Activated T-helper 9 cell treated with anti-CD3 and anti-CD28 coated beads, Interleukin-2, amount 50 U/mL, for 16 hours (primary cell): ENCODE measurements at places on chromosomes 7 and 10.

GRCh38 chr10:14736600-14737081 is 38.1 kb downstream of the FAM107B start:
- no peak for DNase-seq

GRCh38 chr7:65800890-65801341 is 72.0 kb upstream of the VKORC1L1 start:
- DNase-seq = no peak

- no peak for DNase-seq
Measured at GRCh38 chr10:65892284-65892683, 1033.6 kb upstream of the LRRTM3 start.

- DNase-seq = no peak
Measured at GRCh38 chr10:3693698-3694080, 91.3 kb downstream of the KLF6 start.

DNA sequence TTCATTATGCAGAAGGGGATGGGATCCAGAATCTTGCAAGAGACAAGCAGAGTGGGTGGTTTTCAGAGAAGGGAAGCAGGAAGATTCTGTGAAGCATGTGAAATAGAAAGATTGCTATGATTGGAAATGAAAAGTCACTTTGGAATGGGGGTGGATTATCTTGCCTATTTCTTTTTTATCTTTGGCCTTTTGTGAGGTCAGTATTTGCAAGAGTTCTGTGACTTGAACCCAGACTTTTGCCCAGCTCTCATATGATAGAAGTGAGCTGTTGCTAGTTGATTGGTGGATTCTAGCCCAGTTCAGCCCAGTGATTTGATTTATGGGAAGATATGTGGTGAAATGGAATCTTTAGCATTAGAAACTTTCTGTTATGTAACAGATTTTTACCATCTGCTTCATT is 17.1 kb downstream of the ENTPD7 start:
- no peak for DNase-seq

DNA sequence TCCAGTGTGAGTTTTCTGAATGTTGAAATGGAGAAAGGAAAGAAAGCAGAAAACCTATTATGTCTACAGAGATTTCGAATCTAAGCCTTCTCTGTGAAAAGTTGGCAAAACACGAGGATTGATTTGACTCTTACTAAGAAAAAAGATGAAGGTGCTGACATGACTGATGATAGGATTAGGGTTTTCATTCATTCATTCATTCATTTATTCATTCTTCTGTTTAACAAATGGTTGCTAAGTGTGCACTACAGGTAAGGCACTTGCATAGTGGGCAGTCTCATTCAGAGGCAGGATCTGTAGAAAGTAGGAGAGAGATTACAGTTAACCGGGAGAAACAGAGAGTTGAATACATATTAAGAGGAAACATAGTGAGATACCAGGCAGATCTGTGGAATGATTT is 137.1 kb downstream of the ZNF365 start:
- no peak for DNase-seq

- DNase-seq = peak; percentile 61
Measured at GRCh38 chr7:74061840-74062539, 21.6 kb upstream of the LIMK1 start.

DNA sequence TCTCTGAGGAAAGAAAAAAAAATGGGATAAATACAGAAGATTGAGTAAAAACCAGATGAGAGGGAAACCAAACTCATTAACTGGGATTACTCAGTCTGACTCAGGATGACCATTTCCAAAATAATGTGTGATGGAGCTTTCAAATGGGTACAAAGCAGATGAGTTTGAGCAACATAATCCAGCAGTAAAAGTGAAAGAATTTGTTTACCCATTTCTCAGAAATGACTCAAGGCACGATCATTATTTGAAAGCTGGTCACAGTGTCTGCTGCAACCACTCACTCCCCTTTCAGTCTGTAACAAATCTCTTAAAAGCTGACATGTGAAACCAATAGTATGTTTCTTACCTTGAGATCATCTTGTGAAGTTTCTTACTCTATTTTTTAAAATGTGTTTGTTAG is 104.7 kb upstream of the KLF14 start:
- DNase-seq = no peak

DNA sequence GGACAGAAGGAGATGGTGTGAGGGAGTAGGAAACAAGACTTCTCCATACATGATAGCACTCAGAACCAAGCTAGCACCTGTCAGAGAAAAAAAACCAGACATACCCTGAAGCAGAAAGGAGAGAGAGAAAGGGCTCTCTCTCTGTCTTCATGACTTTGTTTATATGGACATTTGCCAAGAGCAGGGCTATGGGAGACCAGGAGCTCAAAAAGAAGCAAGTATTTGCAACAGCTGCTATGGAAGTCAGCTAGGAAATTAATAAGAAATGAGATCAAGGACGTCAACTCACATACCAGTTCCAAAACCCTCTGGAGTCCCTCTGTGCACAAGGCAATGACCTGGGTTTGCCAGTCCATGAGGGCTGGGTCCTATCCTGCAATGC is 111.6 kb downstream of the SGMS1 start:
- DNase-seq = no peak

GRCh38 chr7:17940951-17941431 is 697 bp upstream of the SNX13 start:
- no peak for DNase-seq

GRCh38 chr10:69453795-69454194 is 2.5 kb downstream of the TSPAN15 start:
- no peak for DNase-seq

DNA sequence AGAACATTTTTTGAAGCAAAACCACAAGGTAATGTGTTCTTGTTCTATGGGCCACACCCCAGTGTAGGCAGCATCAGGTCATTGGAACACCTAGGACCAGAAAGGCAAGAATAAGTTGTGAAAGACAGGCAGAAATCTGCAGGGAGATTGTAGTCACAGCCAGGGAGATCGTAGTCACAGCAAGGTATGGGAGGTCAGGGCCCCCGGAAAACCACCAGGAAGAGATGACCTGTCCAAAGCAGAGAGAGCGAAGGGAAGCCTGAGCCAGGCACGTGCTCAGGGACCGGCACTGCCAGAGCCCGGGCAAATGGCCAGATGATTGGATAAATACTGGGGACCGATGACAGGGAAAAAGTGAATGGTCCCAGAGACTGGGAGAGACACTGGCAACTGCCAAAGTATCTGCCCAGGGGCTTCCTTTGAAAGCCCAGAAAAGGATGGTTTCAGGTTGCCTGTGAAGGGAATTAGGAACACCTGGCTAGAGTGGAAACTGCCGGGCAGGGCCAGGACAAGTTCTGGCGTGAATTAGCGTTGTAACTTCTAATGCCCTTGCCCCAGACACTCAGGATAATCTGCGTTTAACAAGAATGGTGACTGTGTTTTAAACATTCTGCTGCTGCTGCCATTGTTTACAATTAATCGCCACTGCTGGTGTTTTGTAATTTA is 3.9 kb upstream of the NOBOX start:
- no peak for DNase-seq

- no peak for DNase-seq
Measured at GRCh38 chr10:43057231-43057711, 19.6 kb upstream of the RET start.

- DNase-seq = no peak
Measured at GRCh38 chr10:117342641-117343040, 32.6 kb downstream of the PDZD8 start.
